Mesenteric fat pad (tissue), 1 donor: ENCODE measurements at places on chromosomes 16 and 17.

GRCh38 chr17:4807605-4808377 lies 839 bp downstream of the PLD2 start:
- DNase-seq: no peak

DNA sequence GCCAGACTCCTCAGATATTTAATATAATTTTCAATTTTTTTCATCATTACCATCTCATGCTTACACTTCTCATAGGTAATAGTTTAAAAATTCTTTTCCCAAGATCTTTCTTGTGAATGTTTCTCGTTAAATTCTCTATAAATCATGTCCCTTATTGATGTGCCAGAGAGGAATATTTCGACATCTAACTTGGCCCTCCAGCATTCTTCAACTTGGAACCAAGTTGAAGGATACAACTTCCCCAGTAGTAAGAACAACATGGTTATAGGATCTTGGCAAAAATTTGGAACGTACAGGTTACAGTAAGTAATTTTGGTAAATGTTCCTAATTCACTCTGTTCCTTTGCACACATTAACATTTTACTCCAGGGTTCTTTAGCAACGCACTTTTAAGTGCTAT lies 731.8 kb downstream of the CDH11 start:
- no peak for DNase-seq

DNA sequence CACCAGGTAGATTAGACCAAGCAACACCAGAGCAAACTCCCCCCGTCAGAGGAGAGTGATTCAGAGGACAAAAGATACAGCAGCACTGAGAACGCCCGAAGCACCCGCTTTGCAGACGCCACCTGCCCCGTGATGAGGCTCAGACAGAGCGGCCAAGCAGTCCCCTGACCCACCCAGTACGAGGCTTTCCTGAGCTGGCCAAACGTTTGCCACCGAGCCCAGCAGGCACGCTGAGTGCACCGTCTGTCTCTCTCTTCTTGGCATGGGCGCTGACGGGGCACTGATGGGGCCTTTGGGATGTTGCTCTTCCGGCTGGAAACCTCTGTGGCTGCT lies 19.4 kb upstream of the WDR45B start:
- no peak for DNase-seq

- no peak for DNase-seq
These were observed 79.6 kb upstream of the ATP2A3 start for GRCh38 chr17:4043862-4044261.

- DNase-seq: no peak
These were observed 5.1 kb upstream of the C1QTNF8 start for GRCh38 chr16:1101133-1101532.

- DNase-seq: no peak
These were observed 3.2 kb downstream of the TERB1 start for GRCh38 chr16:66798161-66798560.

- peak; percentile 2 for DNase-seq
These were observed 1.7 kb upstream of the KPNA2 start for GRCh38 chr17:68033636-68034451.

GRCh38 chr16:19361587-19361986 lies 56.1 kb upstream of the TMC5 start:
- no peak for DNase-seq

DNA sequence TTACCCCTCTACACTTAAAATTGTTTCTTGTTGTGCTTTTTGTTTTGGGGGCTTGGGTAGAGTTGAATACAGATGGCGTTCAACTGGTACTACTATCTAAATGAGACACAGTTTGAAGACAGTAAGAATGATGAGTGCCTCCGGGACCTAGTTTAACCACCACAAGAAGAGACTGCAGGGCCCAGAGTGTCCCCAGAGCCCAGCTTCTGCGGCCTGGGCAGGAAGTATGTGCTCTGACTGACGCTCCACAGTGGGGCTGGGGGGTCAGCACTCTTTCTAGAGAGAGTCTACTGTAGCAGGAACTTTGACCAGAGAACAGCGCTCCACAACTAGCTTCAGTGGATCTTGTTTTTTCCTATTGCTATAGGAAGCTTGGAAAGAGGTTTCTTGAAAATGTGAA lies 174.0 kb downstream of the VPS53 start:
- DNase-seq: no peak

- DNase-seq: no peak
These were observed 42.9 kb downstream of the LITAF start for GRCh38 chr16:11543661-11544393.

GRCh38 chr17:1002771-1003555 lies 6.0 kb downstream of the TIMM22 start:
- DNase-seq: no peak

GRCh38 chr17:41863074-41863848 lies 2.0 kb downstream of the KLHL11 start:
- no peak for DNase-seq

DNA sequence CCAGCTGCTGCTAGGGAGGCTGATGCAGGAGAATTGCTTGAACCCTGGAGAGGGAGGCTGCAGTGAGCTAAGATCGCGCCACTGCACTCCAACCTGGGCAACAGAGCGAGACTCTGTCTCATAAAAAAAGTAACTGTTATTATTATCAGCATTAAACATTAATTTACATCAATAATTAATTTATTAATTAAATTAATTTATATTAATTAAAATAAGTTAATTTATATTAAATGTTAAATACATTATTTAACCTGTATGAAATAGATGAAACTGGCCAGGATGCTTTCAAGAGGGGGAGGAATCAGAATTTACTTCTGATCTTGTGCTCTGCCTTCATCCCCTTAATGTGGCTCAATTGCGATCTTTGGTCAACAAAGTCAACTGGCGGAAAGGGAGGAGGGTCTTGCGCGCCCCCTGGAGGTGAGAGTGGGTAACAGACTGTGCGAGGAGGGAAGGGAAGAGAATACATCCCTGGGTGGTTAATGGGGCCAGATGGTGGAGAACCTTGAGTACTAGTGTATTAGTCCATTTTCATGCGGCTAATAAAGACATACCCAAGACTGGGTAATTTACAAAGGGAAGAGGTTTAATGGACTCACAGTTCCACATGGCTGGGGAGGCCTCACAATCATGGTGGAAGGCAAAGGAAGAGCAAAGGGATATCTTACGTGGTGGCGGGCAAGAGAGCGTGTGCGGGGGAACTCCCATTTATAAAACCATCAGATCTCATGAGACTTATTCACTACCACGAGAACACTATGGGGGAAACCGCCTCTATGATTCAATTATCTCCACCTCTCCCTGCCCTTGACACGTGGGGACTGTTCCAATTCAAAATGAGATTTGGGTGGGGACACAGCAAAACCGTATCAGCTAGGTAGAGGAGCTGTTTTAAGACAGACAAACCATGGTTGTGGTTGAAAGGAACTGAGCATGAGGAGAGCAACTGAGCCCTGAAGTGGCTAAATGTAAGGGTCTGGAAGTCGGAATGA lies 15.7 kb upstream of the CPPED1 start:
- DNase-seq: no peak

GRCh38 chr17:72566671-72567484 lies 446.1 kb downstream of the SOX9 start:
- no peak for DNase-seq

DNA sequence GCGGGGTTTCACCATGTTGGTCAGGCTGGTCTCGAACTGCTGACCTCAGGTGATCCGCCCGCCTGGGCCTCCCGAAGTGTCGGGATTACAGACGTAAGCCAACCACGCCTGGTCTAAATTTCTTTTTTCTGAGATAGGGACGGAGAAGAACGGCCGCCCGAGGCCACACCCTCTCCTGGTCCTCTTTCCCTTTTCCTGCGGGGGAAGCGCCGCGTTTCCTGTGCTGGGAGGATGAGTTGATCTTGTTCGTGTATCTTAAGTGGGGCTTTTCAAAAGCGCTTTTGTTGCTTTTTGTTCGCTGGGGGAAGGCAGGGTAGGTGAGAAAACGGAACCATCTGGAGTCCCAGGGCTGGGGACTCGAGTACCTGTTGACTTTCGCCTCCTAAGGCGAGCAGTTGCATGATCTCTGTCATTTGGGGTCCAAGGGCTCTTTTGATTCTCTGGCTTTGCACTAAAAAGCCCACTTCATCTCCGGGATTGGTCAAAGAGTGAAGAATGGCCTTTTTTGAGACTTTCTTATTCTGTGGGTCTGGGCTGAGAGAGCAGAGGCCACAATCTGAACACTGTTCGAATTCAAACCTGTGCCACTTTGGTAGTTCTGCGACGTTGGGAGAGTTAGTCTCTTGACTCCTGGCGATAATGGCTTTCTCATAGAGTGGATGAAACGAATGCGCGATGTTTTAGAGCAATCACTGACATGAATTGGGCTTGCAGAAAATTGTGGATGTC lies 1.3 kb downstream of the FUS start:
- DNase-seq: no peak

DNA sequence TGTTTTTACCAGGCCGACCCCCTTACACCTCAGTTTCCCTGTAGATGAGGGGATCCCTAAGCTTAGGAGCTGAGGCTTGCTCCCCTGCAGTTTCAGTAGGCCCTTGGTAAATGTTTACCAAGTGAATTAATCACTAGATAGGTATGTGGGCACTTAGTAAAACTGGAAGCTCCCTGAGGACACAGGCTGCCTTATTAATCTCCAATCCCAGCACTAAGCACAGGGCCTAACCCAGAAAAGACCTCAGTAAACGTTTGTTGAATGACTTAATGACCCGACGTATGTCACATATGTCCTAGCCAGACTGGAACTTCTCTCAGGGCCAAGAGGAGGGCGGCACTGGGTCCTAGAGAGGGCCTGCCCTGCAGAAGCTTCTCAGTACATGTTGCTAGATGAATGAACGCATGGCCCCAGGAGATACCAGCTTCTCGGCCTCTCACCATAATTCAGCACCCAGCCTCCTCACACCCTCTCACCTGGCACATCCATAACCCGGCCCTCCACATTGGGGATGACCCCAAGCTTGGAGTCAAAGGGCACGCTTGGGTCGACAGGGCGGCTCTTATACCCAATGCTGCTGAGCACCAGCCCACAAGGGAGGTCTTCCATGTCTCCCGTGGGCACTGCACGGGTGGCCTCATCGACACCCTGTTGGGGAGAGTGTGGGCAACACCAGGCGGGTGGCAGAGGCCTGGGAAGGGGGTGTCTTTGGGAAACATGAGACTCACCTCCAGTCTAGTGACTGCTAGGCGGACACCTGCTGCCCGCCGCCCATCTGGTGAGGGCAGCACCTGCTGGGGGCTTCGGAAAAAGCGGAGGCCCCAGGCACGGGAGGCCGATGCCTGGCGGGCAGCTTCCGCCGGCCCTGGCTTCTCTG lies 4.0 kb upstream of the GRIN2C start:
- no peak for DNase-seq
